ENCODE measurements at places on chromosomes 11 and 22. TPM values are rescaled to one million over a fixed set of nuclear protein-coding genes. Genes with fewer than 3 reads are reported as not detected.

Gene TLCD5
- total RNA-seq, result 7.1 TPM

Gene OR5A1
- not detected for total RNA-seq

Gene ANO3
- total RNA-seq, result not detected

Gene MCAT
- 21.5 TPM for total RNA-seq

DNA sequence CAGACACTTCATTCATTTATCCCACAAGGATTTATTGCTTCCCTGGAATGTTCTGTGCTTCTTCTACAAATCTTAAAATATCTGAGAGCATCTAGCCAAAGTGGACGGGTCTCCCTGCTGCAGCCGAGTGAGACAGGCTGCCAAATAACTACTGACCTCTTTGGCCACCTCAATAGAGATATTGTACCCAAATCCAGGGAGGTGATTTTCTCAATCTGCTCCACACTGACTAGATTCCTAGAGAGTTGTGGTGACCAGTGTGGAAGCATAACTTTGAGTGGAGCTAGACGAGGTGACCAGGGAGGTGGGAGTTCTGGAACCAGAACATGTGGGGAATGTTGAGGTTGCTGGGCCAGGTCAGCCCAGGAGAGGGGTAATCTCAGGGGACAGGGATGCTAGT is 77.5 kb downstream of the THAP12 start:
- no peak for DNase-seq
- H3K4me3 ChIP-seq, result no peak overlapping the region
- H3K27ac ChIP-seq, result no peak overlapping the region
- no peaks in the 10 kb centered on the region for H3K36me3 ChIP-seq
- H3K4me1 ChIP-seq, result no peaks in the 10 kb centered on the region

DNA sequence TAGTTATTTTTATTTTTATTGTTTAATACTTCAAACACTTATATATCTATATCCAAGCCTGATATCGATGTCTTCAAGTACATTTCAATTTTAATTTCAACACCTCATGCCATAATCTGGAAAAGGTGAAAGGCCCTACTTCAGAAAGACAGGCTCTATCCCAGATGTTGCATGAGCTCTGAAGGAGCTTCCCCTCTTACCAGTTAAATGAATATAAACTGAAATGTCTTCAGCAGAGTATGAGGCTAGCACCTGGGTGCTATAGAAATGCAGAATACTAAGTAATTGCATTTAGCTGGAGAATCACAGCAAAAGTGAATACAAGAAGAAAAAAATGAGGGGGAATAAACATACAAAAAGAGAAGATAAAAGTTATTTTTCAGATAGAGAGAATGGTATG is 11.5 kb upstream of the GRIA4 start:
- H3K27me3 ChIP-seq, result no peaks in the 10 kb centered on the region
- H3K36me3 ChIP-seq, result no peaks in the 10 kb centered on the region
- no peak overlapping the region for H3K27ac ChIP-seq
- H3K4me1 ChIP-seq, result no peaks in the 10 kb centered on the region

GRCh38 chr11:120718171-120718570 is 206.6 kb downstream of the GRIK4 start:
- DNase-seq, result no peak
- H3K27ac ChIP-seq, result no peak overlapping the region
- no peaks in the 10 kb centered on the region for H3K27me3 ChIP-seq

- no peak for DNase-seq
- H3K27me3 ChIP-seq, result no peaks in the 10 kb centered on the region
- no peak overlapping the region for H3K27ac ChIP-seq
- H3K4me1 ChIP-seq, result no peaks in the 10 kb centered on the region
- no peaks in the 10 kb centered on the region for H3K36me3 ChIP-seq
Measured at GRCh38 chr22:39967103-39967829, 7.1 kb downstream of the TMA7B start.

DNA sequence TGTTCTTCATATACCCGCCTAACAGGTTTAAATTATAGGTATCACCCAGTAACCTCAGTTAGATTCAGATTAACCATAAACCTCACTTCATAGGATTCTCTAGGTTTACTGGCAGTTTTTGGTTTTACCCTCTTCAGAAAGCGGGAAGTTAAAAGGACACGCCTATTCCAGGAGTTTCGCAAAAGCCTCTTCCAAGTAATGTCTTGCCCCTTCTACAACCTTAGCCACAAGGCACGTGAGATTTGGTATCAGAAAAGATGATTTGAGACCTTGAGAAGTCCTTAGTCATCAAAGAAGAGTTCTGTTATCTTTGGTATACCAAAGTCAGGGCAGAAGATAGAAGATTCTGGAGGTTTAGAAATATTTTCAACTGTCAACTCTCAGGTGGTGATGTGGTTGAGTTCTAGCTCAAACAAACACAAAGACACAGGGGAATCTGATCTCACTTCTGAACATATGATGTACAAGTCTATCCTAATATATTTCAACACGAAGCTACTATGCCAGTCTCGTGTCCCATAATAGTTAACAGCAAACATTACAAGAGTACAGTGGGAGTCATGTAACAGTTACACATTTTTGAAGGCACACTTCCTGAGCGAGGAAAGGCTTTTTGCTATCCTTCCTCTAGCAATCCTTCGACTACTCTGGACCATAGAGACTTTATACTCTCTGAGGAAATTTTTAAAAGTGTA is 103.5 kb downstream of the USP35 start:
- H3K27me3 ChIP-seq, result no peaks in the 10 kb centered on the region
- H3K4me3 ChIP-seq, result no peak overlapping the region
- H3K36me3 ChIP-seq, result no peaks in the 10 kb centered on the region
- no peak overlapping the region for H3K27ac ChIP-seq
- no peak for DNase-seq

- peaks cover 2% of the 10 kb centered on the region for H3K36me3 ChIP-seq
- no peaks in the 10 kb centered on the region for H3K27me3 ChIP-seq
- H3K4me1 ChIP-seq, result no peaks in the 10 kb centered on the region
- no peak for DNase-seq
- H3K4me3 ChIP-seq, result peak overlapping the region; percentile 71
Measured at GRCh38 chr11:394858-395655, 1.0 kb downstream of the PKP3 start.

DNA sequence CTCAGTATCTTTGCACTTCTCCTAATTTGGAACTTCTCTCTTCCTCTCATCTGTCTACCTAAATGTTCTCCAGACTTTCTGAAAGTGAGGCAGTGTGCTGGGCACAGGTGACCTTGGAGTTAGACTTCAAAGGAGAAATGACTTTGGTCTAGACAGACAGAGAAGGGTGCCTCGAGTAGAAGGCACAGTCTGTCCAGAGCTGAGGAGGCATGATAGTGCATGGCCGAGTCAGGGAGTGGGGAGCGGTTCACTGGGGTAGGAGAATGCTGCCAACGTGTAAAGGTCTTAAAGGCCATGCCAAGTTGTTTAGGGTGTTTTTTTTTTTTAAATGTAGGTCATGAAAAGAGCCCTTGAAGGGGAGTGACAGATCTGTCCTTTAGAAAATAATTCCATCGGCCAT is 17.3 kb upstream of the ZBTB16 start:
- no peak overlapping the region for H3K27ac ChIP-seq
- H3K36me3 ChIP-seq, result no peaks in the 10 kb centered on the region
- H3K4me3 ChIP-seq, result no peak overlapping the region
- no peak for DNase-seq
- no peaks in the 10 kb centered on the region for H3K27me3 ChIP-seq

DNA sequence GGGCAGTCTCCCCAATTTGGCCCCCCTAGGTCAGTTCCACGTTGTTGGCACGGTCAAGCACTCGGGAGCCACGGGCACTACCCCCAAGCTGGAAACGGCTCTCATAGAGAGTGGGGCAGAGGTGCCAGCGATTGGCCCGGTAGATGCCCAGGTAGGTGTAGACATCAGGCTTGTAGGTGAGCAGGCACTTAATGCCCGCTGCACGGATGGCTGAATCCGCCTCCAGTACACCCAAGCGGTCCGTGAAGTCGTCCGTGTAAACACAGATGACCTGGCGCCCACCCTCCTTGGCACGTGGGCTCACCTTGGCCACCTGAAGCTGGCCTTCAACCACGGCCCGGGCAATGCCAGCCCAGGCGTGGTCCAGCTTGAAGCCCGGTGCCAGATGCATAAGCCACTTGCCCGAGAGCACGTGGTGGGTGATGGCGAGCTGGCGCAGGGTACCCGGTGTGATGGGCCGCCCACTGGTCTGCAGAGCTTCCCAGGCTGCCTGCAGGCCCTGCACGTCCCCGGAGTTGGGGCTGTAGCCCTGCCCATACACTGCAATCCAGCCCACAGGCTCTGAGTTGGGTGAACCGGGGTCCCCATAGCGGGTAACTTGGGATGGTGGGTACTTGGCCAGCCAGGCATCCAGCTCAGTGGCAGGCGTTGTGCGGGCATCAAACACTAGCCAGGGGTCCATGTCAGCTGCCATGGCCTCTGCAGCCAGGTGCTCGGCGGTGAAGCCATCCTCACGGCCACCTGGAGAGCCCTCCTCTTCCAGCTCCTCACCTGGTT is 1.2 kb downstream of the C11orf68 start:
- no peak overlapping the region for H3K27ac ChIP-seq
- H3K4me3 ChIP-seq, result peak overlapping the region; percentile 83
- H3K27me3 ChIP-seq, result no peaks in the 10 kb centered on the region

DNA sequence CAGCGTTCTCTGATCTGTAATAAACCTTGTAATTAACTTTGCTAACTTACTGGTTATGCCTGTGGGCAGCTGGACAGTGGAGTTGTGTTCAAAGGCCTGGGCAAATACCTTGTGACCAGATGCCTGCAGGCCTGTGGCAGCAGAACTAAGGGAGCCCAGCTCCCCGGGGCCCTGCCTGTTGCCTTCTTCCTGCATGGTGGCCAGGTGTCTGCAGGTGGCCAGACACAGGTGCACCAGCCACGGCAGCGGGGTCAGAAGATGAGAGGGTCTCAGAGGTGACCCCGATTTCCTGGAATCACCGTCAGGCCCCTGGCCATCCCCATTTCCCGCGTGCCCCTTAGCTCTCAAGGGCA is 127.2 kb downstream of the OSBP2 start:
- no peaks in the 10 kb centered on the region for H3K4me1 ChIP-seq
- H3K27ac ChIP-seq, result no peak overlapping the region
- H3K27me3 ChIP-seq, result peaks cover 4% of the 10 kb centered on the region
- peak overlapping the region; percentile 74 for H3K4me3 ChIP-seq

DNA sequence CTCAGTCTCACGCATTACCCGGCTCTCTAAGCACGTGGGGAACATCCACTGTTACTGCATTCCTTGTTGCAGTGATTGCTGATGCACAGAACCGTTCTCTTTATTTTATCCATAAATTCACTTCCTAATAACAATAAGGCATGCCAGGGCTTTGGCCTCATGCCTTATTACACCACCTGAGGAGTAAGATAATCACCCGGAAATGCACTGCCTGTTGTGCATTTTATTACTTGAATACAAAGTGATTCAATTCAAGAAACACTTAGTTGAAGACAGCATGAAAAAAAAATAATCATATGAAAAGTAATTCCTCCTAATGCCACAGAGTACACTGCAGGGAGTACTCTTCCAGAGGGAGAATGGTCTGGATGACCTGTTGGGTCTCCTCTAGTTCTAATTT is 19.2 kb downstream of the EFCAB6 start:
- H3K4me3 ChIP-seq, result no peak overlapping the region
- H3K36me3 ChIP-seq, result no peaks in the 10 kb centered on the region
- no peak overlapping the region for H3K27ac ChIP-seq
- no peak for DNase-seq
- no peaks in the 10 kb centered on the region for H3K27me3 ChIP-seq

GRCh38 chr11:105181100-105181499 is 41.5 kb upstream of the CARD18 start:
- no peaks in the 10 kb centered on the region for H3K36me3 ChIP-seq
- no peaks in the 10 kb centered on the region for H3K27me3 ChIP-seq
- no peak overlapping the region for H3K4me3 ChIP-seq
- H3K4me1 ChIP-seq, result no peaks in the 10 kb centered on the region
- DNase-seq, result no peak

- no peak for DNase-seq
- no peak overlapping the region for H3K27ac ChIP-seq
- no peak overlapping the region for H3K4me3 ChIP-seq
- H3K36me3 ChIP-seq, result no peaks in the 10 kb centered on the region
Measured at GRCh38 chr11:30107899-30108298, 91.1 kb upstream of the KCNA4 start.

DNA sequence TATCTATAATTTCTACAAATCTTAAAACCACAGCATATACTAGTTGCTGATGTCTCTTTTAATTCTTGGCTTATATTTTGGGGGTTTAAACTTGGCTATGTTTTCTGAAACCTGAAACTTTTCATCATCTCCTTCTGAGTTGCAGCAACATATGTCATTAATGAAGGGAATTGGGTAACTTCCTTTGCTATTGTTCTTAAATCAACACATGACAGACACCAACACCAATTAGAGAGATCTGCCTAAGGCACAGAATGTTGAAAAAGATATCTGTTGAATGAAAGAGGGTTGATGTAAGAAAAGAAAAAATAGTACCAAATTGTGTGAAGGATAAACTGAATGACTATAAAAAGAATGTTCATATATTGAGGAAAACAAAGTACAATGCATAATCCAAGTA is 10.3 kb upstream of the GAS2 start:
- peaks cover 1% of the 10 kb centered on the region for H3K36me3 ChIP-seq
- H3K27me3 ChIP-seq, result no peaks in the 10 kb centered on the region
- H3K4me1 ChIP-seq, result no peaks in the 10 kb centered on the region
- DNase-seq, result no peak

Data from H9 (cell line).